NB4 (cell line): ENCODE measurements at places on chromosomes 1 and 21.

DNA sequence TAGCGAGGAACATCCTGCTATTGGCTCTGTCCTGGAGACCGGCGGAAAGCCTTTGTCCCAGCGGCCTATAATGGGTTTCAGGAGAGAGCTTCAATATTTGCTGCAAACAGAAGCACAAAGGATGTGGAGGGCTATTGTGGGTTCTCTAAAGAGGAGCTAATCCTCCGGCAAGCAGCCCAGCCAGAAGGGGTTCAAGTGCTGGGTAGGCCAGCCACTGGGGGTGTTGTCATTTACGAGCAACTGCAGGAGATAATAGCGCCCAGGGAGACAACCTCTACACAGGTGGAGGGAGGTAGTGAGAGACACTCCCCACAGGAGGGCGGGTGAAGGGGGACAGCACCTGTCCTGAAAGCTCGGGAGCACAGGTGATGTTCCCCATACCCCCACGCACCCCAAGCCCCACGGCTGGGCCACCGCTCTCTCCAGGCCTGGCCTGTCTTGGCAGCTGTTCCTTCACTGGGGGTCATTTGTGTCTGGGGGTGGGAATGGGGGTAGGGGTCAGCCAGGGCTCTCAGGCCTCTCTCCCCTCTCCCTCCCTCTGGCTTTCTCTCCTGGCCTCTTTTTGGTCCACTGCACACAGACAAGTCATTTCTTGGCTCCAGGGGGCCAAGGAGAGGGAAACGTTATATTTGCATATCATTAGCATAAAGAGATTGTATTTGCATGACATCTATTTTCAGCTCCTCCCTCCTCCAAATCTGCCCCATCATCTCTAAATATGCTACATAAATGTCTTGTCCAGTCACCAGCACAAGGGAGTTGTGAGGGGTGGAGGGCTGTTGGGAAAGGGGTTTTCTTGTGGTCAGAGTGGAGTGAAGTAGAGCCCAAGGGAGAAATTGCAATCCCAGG lies 22.0 kb upstream of the SLC26A9 start:
- peak; percentile 40 for DNase-seq

- DNase-seq, result no peak
Measured at GRCh38 chr1:70284366-70284765, 63.2 kb downstream of the SRSF11 start.

DNA sequence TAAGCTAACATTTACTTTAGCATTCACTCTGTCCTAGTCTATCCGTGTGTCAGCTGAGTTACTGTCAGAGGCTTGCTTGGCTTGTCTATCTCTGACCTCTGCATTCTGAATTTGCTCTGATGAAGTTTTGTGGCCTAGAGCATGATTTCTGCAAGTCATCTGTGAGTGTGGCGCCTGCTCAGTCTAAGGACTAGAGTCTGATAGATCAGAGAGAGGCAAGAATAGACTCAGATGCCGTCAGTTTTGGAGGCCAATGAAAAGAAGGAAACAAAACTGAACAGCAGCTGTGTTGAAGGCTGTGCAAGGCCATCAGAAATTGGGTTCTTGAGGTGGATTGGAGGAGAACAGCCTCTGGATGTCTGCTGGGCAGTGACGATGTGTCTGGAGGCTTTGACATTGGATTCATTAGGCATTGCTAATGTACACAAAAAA lies 573.1 kb downstream of the USP25 start:
- DNase-seq, result no peak

- no peak for DNase-seq
Measured at GRCh38 chr1:31374511-31375196, 1.8 kb upstream of the FABP3 start.

GRCh38 chr1:183807549-183808168 lies 2.7 kb downstream of the RGL1 start:
- DNase-seq, result no peak

GRCh38 chr1:197285526-197286205 lies 17.6 kb downstream of the CRB1 start:
- no peak for DNase-seq

- no peak for DNase-seq
Measured at GRCh38 chr1:93692983-93693591, 11.4 kb upstream of the BCAR3 start.

GRCh38 chr21:45297329-45297728 lies 9.6 kb upstream of the POFUT2 start:
- DNase-seq, result no peak

DNA sequence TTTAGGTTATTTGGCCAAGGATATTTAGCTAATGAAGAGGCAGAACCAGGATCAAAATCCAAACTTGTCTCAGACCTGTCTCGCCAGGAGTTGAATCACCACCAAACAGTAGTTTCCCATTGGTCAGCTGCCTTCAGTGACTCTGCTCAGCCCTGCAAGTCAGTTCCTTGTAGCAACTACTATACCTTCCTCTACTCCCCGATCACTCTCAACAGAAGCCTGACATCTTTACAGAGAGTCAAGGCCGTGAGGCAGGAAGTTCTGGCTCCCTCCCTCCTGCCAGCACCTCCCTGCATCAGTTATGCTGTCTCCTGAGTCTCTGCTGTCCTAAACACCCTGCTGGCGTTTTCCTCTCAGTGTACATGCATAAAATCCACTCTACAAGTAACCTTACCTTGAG lies 13.2 kb downstream of the PSMD4 start:
- DNase-seq, result no peak

- DNase-seq, result peak; percentile 28
Measured at GRCh38 chr1:111085676-111086075, 54.2 kb downstream of the DRAM2 start.

DNA sequence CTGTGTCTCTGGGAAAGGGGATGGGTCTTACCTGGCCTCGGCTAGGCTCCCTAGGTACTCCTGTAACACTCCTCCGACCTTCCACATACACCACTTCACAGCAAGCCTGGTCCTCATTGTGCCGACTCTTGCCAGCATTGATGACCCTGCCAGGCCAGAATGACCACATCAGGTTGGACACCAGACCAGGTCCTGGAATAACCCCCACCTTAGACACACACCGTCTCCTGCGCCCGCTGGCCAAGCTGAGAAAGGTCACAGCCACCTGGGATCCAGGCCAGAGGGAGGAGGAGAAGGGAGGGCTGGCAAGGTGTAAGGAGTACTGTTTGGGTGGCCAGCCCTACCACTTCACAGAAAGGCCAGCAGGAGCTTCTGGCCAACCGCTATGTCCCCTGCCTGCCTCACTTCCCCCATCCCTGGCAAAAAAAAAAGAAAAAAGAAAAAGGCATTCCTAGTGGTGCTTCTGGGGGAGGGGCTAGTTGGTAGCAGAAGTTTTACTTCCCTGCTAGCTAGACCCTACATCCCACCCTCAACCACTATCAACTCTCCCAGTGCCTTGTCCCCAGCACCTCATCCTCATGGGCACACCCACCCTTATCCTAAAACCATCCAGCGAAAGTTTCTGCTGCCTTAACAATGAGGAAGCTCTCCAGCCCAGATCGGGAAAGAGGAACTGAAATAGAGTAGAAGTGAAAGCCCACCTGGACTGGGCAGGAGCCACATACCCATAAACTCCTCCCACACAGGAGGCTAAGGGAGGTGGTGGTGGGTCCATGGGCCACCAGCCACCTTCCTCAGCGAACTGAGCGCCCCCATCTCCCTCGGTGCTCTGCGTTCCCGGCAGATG lies 1.4 kb downstream of the PPM1J start:
- DNase-seq, result peak; percentile 69

DNA sequence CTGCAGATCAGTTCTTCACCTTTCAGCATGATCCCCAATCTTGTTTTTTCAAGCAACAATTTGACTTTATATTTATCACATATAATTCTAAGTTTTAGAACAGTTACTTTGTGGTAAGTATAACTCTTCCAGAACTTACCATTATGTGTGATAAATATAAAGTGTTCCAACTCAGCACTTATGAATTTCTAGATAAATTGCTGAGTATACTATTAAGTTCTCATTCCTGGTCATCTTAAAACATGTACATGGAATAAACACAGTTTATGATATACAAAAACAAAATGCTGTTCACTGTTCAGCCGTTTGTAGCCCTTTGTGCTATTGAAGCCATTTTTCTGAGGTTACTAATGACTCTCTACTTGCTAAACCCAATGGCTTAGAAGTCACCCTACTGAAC lies 5.1 kb upstream of the XPR1 start:
- DNase-seq, result no peak

DNA sequence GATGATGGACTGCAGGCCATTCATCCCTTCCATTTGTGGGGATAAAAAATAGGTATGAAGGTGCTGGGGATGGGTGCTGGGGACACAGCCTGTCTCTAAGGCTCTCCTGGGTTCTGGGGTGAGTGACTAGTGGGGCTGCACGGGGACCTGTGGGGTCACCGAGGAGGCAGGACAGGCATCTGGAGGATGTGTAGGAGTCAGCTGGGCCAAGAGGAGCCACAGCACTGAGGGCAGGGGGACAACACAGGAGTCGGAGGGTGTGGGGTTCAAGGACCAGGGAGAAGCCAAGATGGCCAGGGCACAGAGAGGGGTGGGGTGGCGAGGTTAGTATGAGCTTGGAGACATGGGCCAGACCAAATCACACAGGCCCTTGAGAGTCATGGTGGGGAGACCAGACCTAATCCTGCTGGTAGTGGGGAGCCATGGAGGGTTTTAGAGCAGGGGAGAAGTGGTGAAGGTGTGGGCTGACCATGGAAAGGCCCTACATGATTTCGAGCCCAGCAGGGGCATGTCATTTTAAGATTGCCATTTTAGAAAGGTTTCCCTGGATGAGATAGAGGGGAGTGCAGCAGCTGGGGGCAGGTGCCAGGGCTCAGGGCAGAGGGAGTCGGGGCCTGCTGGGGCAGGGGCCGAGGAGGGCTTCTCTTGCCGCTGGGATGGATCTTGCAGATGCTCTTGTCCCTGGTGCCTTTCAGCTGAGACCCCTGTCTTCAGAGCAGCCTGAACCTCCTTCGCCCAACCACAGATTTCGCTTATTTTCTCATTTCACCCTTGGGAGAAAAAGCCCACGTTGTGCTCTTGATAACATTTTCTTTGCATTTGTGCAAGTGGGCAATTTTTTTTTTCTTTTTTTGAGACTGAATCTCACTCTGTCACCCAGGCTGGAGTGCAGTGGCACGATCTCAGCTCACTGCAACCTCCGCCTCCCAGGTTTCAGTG lies 22.7 kb downstream of the SERINC2 start:
- DNase-seq, result no peak

GRCh38 chr1:3777647-3778589 lies 5.4 kb downstream of the SMIM1 start:
- no peak for DNase-seq

DNA sequence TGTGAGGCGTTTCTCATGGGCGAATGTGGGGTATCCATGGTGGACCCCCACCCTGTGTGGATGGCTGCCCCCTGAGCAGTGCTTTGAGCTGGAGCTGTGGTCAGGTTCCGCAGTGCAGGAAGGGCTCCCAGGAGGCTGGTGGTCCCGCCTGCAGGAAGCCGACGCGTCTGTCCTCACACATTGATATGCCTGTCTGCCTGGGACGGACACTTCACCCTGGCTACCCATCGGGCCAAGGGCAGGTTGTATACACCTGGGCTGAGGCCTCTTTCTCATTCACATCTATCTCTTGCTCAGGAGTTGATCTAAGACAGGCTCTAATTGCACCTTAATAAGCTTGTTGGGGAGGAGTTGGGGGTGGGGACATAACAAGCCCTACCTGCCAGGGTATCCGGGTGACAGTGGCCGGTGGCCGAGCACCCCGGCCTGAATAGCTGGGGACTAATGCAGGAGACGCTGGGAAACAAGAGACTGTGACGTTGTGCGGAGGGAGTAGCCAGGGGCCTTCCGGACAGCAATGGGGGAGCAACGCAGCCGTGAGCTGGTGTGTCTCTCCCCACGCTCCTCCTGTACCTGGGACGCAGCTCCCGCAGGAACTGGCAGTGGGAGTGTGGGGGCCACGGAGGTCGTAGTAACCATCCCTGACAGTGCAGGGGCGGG lies 21.7 kb downstream of the PDXK start:
- DNase-seq, result no peak

- DNase-seq, result no peak
Measured at GRCh38 chr1:10936998-10937901, 75.2 kb upstream of the TARDBP start.

DNA sequence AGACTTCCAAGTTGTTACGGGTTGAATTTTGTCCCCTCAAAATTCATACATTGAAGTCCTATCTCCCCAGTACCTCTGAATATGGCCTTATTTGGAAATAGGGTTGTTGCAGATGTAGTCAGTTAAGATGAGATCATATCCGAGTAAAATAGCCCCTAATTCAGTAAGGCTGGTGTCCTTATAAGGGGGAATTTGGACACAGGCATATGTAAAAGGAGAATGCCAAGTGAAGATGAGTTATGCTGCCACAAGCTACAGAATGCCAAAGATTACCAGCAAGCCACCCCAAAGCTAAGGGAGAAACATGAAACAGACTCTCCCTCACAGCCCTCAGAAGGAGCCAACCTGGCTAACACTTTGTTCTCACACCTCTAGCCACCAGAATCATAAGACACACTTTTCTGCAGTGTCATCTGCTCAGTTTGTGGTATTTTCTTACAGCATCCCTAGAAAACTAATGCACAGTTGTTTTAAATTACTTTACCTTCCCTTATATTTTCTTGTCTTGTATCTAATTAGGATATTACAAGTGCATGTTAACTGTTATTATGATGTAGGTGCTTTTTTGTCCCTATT lies 43.3 kb upstream of the PRDX6 start:
- DNase-seq, result no peak
